Omental fat pad (tissue), 4 donors: ENCODE measurements at places on chromosomes 3 and 15. TPM values are rescaled to one million over a fixed set of nuclear protein-coding genes. Genes with fewer than 3 reads are reported as not detected.

- no peak for DNase-seq
Observed at GRCh38 chr15:62896380-62896866, 146.1 kb upstream of the TPM1 start.

Gene SOX2
- not detected for total RNA-seq

GRCh38 chr3:151925419-151925818, 52.0 kb downstream of the SUCNR1 start:
- DNase-seq: no peak

GRCh38 chr3:152613851-152614250, 221.1 kb upstream of the P2RY1 start:
- DNase-seq: no peak

Gene SLC22A13
- total RNA-seq: 2.5 TPM

Gene PLS1
- total RNA-seq: 2.8 TPM

GRCh38 chr15:40785164-40785563, 15.4 kb downstream of the C15orf62 start:
- no peak for DNase-seq

Gene TICRR
- 0.79 TPM for total RNA-seq

DNA sequence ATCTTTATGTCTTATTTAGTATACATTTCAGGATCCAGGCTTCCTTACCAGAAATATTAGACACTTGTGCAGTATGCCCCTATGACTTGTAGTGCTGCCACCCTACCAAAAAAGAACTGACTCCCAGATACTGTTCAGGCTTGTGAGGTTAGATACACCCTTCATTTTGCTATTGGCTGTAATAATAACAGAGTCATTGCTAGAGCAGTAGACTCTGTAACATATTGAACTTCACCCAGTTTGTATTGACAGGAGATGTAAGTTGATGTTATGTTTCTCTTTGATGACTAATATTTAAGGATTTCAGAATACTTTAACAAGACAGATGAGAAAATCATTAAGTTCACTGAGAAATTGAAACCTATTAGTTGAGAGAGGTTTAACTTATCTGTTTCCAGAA, 32.9 kb downstream of the RNF111 start:
- no peak for DNase-seq

Gene MKRN2OS
- not detected for total RNA-seq

DNA sequence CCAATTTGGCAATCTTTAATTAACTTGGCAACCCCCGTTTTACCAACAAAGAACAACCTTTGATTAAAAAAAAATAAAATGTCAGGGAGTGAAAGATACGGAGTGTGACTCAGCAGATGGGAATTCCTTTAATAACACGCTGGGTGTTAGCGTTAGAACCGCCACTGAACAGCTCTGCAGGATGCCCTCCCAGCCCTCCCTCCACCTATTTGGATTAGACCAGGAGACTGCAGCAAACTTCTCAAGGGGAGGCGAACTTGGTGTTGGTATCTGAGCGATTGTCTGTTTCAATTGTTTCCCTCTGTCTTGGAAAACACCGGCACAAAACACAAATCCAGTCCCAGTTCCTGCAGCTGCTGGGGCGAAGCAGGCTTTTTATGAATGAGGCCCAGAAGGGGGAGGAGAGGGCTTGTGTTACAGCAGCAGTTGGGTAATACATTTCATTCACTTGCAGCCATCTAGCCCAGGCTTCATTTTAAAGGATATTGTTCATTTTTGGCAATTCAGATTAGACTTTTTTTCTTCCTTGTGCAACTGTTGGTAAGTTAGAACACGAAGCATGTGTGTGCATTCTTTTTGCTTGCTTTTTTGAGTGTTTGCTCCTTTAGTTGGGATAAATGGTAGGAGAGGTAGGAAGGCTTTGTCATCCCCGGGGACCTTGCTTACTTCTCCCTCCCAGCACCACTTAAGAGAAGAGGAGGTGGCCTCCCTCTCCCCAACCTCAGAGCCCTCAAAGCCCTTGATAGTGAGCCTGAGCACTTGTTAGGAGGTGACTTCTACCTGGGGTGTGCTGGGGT, 152.3 kb downstream of the IGF1R start:
- DNase-seq: no peak

GRCh38 chr15:84604826-84605553, 4.2 kb downstream of the ZSCAN2 start:
- DNase-seq: no peak

GRCh38 chr15:26394801-26395200, 378.1 kb downstream of the GABRB3 start:
- no peak for DNase-seq

Gene ABI3BP
- 37.4 TPM for total RNA-seq

GRCh38 chr3:36652104-36652503, 112.2 kb downstream of the DCLK3 start:
- no peak for DNase-seq

DNA sequence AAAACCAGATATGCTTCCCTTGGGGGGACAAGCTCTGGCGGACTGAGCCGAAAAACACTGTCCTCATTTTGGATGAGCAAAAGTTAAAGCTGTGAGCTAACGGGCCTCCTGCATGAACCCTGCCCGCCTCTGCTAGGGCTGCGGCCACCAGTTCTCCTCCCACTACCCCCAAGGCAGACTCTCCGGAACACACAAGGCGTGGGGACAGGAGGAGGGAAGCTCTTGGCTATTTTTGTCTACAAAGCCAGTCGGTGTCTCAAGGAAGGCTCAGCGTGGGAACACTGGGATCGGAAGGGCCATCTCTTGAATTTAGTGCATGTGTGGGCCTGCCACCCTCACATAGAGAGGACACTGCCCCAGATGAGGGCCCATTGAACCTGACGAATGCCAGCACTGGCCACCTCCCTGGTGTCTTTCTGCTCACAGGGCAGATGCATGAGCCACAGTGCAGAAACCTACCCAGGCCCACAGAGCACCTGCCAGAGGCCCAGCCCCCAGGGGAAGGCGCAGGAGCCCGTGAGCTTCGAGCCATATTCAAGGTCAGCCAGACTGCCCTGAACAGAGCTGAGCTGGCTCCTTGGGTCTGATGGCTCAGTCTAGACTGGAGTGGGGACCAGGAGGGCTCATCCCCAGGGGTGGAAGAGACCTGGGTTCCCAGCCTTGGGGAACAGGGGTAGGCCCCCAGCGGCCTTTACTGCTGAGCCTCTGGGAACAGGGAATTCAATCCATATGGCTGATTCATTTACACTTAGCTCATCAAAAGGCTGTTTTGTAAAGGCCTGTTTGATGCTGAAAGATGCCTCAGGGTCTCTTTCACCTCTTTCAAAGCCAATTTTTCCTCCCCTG, 38.3 kb downstream of the HCN4 start:
- DNase-seq: no peak

DNA sequence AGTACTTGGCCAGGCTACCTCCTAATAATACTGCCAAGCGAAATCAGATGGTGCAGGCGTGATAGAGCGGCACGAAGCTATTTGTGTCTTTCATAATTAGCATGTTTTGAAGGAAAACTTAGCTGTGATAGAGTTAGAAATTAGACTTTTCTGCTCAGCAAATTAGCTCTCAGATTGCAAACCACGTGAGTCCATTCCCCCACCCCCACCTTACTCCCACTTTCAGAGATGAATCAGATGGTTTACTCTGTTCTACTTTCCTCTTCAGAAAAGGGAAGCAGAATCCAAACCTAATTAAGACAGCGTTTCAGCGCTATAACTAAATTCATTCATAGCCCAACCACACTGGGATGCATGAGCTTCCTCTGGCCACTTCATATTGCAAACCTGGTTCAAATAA, 214.6 kb downstream of the SLCO3A1 start:
- DNase-seq: no peak

DNA sequence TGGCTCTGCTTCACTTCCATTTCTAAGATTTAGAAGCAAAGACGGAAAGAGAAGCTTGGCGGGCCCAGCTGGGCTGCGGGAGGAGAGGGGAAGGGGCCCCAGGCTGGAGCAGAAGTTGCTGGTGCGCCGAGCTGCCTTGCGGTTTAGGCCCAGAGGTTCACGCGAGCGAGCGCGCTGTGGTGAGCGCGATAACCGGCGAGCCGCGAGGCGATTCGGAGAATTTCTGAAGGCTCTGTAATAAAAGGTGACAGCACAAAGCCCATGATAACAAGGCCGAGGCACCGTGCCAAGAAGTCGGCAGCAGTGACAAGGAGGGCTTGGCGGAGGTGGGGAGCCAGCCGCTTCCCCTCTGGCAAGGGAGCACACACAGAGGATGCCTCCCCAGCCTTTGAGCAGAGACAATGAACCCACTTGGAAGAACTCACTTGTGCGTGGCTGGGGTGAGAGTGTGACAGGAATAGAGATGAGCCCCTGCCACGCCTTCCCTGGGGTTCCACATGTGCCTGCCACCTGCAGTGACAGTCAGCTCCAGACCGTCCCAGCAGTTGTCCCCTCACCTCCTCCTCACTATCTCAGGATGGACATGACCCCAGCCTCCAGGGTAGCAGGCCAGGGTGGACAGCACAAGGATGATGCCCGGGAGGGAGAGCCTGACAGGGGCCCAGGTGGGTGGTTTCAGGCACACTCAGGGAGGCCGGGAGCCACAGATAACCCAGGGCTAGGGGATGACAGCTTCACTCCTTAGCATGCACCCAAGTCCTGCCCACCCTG, 315.2 kb downstream of the UACA start:
- no peak for DNase-seq

- DNase-seq: no peak
Observed at GRCh38 chr3:134328147-134328591, 46.1 kb downstream of the AMOTL2 start.

- no peak for DNase-seq
Observed at GRCh38 chr3:111324151-111324550, 217.8 kb upstream of the CD96 start.

Gene MEGF11
- not detected for total RNA-seq

GRCh38 chr3:184800349-184800930, 11.5 kb upstream of the VPS8 start:
- no peak for DNase-seq

GRCh38 chr3:53815651-53816050, 30.6 kb downstream of the CHDH start:
- DNase-seq: no peak

DNA sequence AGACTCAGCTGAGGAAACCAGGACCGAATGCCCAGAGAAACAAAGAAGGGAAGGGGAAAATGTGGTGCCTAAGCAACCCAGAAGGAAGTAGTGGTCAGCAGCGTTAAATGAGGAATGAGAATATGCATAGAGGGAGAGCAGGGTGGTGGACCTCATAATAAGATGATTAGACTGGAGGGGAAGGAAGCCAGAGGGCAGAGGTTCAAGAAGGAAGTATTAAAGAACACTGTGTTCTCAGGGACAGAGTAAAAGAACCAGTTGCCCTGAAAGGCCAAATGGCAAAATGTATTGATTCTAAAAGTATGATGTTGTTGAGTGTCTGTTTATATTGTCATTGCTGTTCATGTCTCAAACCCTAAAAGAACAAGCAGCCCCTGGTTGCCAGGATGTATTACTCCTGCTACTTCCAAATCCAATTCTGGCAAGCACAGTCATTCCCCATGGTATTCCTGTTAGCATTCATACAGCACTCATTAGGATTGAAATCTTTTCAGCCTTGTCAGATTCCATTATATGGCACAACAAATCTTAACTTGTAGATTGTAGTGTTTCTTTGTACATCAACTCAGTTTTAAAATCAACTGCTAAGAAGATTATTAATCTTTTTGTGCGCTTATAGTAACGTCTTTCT, 23.4 kb downstream of the P2RY1 start:
- DNase-seq: no peak

- no peak for DNase-seq
Observed at GRCh38 chr3:24305795-24306467, 188.7 kb downstream of the THRB start.

DNA sequence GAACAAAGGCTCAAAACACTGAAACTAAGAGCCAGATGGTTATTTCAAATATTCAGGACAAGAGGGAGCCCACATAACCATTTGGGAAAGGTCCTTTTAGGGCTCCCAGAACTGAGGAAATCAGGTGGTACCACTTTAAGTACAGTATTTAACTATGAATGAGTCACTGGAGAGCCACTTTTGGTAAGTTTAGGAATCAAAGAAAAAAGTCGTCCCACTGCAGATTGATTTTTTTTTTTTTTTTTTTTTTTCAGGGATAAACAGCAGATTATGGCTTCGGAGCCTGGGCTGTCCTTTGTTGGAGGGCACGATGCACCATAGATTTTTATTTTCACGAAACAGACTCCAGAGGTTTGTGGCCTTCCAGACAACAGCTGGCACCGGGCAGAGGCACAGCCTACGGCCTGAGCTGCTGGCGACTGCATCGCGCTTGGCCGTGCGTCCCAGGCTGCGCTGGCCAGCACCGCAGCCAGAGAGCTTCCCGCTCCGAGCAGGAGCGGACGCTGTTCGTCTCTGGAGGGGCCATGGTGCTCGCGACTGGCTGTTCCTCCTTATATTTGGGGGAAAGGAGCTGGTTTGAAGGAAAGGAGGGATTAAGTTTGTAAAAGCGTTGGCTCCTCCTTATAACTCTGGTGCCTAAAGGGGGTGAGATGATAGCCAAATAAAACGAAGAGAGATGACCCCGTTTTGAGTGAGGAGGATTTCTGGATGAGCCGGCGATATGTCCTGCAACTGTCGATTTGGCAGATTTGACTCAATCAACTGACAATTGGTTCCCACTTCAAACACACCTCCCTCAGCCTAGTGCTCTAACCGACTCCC, 152.9 kb upstream of the GOLIM4 start:
- no peak for DNase-seq

DNA sequence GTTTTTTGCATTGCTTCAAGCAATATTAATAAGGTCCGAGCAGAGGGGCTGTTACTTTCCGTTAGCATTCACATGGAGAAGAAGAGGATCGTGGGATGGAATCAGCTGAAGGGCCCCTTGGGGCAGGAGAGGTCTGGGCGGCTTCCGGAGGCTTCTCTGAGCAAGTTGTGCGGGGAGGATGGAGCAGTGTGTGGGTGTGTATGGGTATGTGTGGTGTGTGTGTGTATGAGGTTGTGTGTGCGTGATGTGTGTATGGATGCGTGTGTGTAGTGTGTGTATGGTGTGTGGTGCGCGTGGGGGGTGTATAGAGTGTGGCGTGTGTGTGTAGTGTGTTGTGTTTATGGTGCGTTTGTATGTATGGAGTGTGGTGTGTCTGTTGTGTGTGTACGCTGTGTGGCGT, 25.8 kb downstream of the GABRA5 start:
- DNase-seq: no peak

- no peak for DNase-seq
Observed at GRCh38 chr15:78103406-78104118, 11.2 kb downstream of the SH2D7 start.

Gene HACL1
- total RNA-seq: 20.3 TPM

Gene MRPL47
- 21.5 TPM for total RNA-seq

DNA sequence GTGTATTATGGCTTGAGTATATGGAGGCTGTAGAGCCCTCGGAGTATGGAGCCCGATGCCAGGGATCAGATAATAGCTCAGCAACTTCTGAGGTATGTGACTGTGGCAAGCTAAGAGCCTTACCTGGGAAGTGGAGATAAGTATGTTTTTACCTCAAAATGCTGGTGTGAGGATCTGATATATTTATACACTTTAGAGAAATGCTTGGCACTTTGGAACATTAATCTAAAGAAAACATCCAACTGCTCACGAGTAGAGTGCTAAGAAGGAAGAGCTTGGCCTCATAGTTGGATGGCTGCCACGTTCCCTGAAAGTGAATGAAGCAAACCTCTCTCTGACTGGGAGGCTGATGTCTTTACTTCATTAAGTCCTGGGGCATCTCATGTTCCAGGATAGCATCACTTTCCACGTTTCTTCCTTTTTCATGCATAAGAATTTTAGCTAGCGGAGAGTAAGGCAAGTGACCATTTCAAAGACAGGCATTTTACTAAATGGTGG, 58.9 kb upstream of the GOLGA8J start:
- DNase-seq: no peak

Gene TLR9
- not detected for total RNA-seq

GRCh38 chr3:9175421-9175820, 74.0 kb downstream of the SRGAP3 start:
- no peak for DNase-seq

GRCh38 chr3:117630885-117631284, 921.3 kb downstream of the TUSC7 start:
- no peak for DNase-seq

GRCh38 chr3:52087731-52088130, 31.4 kb upstream of the DUSP7 start:
- DNase-seq: no peak
